Fibroblast of mammary gland (primary cell): ENCODE measurements at places on chromosomes 4 and X.

DNA sequence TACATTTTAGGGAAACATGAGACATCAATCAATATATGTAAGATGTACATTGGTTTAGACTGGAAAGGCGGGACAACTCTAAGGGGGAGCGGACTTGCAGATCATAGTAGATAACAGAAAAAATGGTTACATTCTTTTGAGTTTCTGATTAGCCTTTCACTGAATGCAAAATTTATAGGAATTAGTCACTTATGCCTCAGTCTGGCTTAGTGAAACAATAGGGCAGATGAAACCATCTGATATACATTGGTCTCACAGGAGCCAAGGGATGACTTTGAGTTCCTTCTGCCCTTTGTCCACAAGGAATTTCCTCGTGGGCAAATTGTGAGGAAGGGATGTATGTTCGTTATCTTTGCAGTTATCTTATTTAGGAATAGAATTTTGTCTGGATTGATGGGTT lies 128.2 kb downstream of the ARSF start:
- no peak for DNase-seq

GRCh38 chr4:89759426-89759825 lies 77.5 kb downstream of the SNCA start:
- DNase-seq: no peak

DNA sequence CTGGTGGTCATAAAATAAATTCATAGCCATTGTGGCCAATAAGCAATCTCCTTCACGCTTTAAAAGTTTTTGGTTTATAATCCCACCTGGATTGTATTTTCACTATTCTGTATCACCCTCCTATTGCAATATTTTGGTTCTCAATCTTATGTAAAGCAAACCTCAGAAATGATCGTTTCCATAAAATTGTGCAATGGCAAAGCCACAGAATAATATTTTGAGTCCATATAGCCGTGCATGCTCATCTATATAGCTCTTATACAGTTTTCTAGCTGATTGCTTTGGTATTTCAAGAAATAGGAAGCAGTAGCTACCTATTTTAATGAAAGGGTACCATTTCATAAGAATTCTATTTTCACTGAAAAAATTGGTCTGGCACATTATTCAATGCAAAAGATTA lies 10.0 kb upstream of the HAND2 start:
- no peak for DNase-seq

- DNase-seq: no peak
Measured at GRCh38 chrX:28756647-28757046, 169.4 kb downstream of the IL1RAPL1 start.

- DNase-seq: peak; percentile 0
Measured at GRCh38 chrX:114338870-114339269, 245.0 kb upstream of the HTR2C start.

DNA sequence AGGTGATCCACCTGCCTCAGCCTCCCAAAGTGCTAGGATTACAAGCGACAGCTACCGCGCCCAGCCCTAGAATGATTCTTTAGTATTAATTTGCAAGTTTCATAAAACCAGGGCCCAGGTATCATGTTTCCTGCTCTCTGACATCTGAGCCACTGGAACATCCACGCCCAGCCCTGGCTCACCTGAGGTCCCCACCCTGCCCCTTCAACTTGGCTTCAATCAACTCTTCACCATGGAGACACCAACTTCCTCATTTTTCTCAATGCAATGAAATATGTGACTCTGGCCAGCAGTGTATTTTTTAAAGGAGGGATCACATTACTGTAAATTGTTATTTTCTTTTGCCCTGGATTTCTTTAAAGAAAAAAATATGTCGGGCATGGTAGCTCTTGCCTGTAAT lies 3.9 kb downstream of the PRSS12 start:
- no peak for DNase-seq

DNA sequence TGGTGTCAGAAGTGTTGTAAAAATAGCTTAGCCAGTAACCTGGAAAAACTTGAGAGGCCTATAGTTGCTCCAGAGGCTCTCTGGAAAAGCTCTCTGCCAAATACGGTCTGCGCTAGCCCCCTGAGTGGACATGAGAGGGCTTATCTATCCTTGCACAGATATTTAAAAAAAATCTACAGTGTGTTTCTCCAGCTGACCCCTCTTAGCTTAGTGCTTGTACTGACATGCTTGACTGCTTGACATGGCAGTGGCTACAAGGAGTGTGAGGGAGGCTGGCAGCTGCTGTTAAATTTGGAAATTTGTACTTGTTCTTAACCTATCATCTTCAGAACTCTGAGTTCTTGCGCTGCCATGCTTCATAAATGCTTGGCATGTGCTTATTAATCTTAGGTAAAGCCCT lies 229.2 kb downstream of the RBMX2 start:
- no peak for DNase-seq

GRCh38 chr4:186272699-186273391 lies 6.9 kb downstream of the F11 start:
- no peak for DNase-seq

GRCh38 chrX:19616959-19617358 lies 101.7 kb upstream of the MAP3K15 start:
- DNase-seq: no peak

- DNase-seq: peak; percentile 73
Measured at GRCh38 chrX:139112432-139112831, 400.9 kb upstream of the FGF13 start.

DNA sequence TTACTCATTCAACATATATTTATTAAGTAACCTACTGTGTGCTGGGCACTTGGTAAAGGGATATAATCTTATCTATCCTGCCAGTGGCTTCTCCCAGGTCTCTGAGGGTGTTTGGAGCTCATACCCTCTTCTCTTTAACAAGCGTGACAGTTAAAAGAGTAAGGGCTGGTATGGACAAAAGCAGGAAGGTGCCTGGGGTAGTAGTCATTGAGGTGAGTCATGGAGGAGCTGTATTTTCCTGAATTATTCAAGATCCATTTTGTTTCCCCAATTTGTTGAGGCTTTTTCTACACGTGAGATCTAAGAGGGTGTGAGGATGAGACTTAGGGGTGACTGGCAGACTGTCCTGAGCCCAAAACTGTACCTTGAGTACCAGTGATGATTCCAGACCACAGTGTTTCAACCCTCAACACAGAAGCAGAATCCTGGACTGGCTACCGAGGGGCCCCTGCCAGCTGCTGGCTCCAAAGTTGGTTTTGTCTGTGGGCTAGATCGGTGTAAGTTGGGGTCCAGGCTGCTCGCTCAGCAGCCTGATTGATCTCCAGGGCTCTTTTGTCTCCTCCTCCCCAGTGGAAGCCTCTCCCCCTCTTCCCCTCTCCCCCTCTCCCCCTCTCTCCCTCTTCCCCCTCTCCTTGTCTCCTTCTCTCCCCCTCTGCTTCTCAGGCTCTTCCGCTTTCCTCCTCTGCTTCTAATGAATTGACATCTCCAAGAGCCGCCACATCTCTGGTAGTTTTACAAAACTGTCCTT lies at the start of gene DRP2:
Gene DRP2 (plus strand): TSS at position 671 of the 748 bp plus-strand sequence. CDS start 11,862 bp downstream, outside the sequence.
- peak; percentile 35 for DNase-seq

- DNase-seq: no peak
Measured at GRCh38 chr4:150212485-150212884, 134.2 kb downstream of the DCLK2 start.

- DNase-seq: peak; percentile 63
Measured at GRCh38 chrX:153061732-153062131, 5.5 kb downstream of the PNMA3 start.

DNA sequence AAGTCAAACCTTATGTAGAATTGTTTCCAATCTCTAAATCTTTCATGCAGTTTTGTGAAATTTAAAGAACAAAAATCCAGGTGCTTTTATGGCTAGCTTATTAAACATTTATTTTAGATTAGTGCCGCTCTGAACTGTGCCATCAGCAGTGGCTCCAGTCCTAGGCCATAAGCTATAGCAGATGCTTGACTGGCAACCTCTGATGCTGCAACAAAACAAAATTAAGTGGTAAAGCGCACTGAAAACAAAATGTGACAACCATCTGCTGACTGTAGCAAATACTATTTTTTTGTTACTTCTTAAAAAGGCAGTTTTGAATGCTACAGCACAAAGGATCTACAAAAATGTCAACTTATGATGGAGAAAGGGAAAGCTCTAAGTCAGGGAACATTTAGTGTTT lies 237.4 kb downstream of the DCLK2 start:
- DNase-seq: no peak

DNA sequence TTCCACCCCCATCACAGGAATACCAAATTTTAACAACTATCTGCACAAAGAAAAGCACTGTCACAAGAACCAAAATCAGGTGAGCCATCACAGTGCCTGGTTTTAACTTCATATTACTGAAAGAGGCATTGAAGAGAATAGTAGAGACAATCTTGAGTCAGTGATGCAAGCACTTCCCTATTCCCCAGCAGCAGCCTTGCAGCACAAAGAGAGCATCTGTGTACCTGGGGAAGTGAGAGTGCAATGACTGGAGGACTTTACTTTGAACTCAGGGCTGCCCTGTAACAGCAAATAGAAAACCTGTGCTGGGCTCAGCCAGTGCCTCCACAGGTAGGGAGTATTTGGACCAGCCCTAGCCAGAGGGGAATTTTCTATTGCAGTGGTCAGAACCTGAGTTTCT lies 361.8 kb downstream of the TEX13C start:
- DNase-seq: no peak

DNA sequence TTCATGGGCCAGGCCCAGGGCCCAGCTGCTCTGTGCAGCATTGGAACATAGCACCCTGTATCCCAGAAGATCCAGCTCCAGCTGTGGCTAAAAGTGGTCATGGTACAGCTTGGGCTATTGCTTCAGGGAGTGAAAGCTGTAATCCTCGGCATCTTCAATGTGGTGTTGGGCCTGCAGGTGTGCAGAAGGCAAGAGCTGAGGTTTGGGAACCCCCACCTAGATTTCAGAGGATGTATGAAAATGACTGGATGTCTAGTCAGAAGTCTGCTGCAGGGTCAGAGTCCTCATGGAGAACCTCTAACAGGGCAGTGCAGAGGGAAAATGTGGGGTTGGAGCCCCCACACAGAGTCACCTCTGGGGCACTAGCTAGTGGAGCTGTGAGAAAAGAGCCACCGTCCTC lies 341.7 kb downstream of the PPP3CA start:
- no peak for DNase-seq

GRCh38 chrX:109654516-109655109 lies 29.6 kb upstream of the KCNE5 start:
- no peak for DNase-seq

DNA sequence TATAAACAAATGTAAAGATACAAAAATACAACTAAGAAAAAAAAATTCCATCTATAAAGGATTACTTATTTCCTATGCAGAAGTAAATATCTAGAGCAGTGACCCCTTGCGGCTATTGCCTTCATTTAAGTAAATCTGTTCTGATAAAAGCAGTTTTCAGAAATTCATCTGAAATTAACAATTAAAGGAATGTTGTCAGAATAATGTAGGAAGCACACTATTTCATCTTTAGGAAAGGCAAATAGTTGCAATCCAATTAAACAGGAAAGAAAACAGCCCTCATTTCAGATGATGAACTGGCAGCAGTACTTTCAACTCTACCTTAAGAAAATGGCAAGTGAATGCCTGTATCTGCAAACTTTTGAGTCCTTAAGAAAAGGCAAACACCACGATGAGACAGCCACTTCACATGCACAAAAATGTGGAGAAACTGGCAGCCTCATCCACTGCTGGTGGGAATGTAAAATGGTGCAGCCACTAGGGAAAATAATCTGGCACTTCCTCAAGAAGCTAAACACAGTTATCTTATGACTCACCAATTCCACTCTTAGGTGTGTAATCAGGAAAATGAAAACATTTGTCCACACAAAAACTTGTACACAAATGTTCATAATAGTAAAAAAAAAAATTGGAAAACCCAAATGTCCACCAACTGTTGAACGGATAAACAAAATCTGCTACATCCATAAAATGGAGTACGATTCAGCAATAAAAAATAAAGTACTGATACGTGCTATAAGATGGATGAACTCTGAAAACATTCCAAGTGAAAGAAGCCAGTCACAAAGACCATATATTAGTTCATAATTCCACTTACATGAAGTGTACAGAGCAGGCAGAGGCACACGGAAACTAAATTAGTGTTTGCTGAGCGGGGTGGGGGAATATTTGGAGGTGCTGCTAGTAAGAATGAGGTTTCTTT lies 2.0 kb upstream of the THAP9 start:
- peak; percentile 95 for DNase-seq

GRCh38 chr4:1975880-1976279 lies 32.9 kb downstream of the NELFA start:
- DNase-seq: no peak

GRCh38 chrX:45851434-45851991 lies 650.8 kb upstream of the DIPK2B start:
- DNase-seq: no peak

DNA sequence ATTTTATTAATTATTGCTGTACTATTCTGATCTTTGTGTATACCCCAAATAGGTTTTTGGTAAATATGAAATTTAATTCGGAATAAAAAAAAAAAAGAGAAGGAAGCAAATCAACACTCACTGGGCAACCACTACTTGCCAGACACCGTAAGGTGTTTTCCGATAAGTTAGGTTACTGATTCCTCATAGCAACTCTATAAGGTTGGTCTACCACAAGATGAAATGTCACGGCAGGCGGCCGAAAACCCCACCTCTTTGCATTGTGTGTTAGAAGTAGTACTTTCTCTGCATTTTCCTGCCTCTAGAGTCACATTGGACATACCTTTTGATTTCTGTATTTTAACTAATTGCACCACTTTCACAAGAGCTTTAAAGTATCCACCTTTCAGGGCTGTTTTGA lies 44.5 kb upstream of the RASGEF1B start:
- DNase-seq: no peak

- no peak for DNase-seq
Measured at GRCh38 chrX:43456063-43456462, 200.0 kb upstream of the MAOA start.

- peak; percentile 44 for DNase-seq
Measured at GRCh38 chrX:100975212-100975611, 5.7 kb downstream of the ARL13A start.

GRCh38 chr4:3374011-3374645 lies 67.6 kb upstream of the HGFAC start:
- no peak for DNase-seq

DNA sequence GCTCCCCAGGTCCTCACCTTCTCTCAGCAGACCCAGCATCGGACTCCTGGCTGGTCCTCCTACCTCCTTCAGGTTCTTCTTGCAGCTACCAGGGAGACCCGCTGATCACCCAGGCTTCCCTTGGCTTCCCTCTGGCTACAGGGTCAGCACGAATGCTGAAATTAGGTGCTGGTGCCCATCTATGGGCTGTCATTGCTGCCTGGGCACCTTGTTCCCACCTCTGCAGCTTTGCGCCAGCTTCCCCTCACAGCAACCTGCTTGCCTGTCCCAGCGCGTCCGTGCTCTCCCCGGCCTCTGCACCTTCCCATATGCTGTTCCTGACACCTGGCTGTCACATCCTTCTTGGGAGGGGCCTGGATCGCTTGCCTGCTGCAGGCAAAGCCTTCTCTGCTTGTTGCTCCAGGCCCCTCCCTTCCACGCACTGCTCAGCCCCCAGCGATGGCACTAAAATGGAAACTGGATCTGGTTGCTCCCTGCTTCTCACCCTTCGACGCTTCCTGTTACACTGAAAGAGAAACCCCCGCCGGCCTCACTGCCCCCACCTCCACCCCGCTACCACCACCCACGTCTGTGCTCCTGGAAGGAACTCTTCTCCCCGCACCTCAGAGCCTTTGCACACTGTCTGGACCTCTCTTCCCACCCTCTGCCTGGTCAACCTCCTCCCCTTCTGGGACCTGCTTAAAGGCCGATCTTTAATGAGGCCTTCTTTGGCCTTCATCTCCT lies 22.2 kb downstream of the C4orf50 start:
- DNase-seq: no peak
